Fibroblast of the aortic adventitia (primary cell): ENCODE measurements at places on chromosomes 16 and 17. TPM values are rescaled to one million over a fixed set of nuclear protein-coding genes. Genes with fewer than 3 reads are reported as not detected.

Gene ASB16
- 0.27 TPM in 1 of 2 replicates, not detected in the other for total RNA-seq

Gene NXPH3
- total RNA-seq, result 1.4 and 1.9 TPM in 2 replicates

Gene CCT6B
- total RNA-seq, result 3.2 and 12.0 TPM in 2 replicates

Gene ABCA10
- 2.8 and 7.5 TPM in 2 replicates for total RNA-seq

Gene KRT17
- 0.57 TPM in 1 of 2 replicates, not detected in the other for total RNA-seq

Gene IRF8
- not detected in 2 replicates for total RNA-seq

Gene KRT12
- not detected in 2 replicates for total RNA-seq

Gene FNDC8
- not detected in 2 replicates for total RNA-seq
